ENCODE measurements at places on chromosomes 1 and 21.

GRCh38 chr1:184950227-184950626, 24.1 kb downstream of the NIBAN1 start:
- DNase-seq, result no peak

DNA sequence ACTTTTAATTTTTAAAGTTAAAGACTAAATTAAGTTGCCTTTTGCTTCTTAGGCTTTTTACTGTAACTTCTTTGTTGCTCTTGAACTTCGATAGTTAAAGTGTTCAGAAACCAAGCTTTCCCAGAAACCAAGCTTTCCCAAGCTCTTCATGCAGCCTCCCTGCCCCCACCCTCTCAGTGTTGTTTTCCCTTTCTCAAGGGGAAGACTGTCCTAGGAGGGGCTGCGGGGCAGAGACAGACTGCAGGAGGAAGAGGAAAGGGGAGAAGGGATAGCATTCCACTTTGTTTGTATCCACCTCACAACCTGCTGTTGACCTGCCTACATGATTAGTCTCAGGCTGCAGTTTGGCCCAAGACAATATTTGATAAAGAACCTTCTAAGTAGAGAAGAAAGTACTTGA, 39.0 kb upstream of the DIPK1A start:
- DNase-seq, result no peak

DNA sequence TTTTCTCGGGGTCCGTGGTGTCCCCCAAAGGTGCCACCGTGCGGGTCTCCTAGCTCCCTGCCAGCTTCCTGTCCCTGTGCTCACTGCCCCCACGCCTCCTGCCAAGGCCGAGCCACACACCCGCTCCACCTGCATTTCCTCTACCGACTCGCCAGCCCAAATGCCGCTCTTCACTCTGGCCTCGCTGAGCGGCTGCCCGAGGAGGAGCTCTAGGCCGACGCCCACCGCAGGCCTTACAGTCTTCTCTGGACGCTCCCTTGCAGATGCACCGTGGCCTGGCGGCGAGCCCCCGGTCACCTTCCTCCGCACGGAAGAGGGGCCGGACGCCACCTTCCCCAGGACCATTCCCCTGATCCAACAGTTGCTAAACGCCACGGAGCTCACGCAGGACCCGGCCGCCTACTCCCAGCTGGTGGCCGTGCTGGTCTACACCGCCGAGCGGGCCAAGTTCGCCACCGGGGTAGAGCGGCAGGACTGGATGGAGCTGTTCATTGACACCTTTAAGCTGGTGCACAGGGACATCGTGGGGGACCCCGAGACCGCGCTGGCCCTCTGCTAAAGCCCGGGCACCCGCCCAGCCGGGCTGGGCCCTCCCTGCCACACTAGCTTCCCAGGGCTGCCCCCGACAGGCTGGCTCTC, 26.3 kb downstream of the FTCD start:
- no peak for DNase-seq

DNA sequence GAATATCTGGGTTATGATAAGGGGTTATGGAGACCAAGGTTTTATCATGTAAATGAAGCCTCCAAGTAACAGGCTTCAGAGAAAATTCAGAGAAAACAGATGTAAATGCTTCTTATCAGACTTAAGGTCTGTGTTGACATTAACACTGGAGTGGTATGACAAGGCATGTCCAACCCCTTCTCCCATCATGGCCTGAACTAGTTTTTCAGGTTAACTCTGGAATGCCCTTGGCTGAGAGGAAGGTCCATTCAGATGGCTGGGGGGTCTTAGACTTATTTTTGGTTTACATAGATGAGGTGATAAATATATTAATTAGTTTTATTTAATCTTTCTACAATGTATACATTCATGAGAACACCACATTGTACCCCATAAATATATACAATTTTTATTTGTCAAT, 399.6 kb downstream of the TBX15 start:
- DNase-seq, result no peak

- no peak for DNase-seq
These were observed 17.3 kb upstream of the PTCH2 start for GRCh38 chr1:44860331-44860730.

DNA sequence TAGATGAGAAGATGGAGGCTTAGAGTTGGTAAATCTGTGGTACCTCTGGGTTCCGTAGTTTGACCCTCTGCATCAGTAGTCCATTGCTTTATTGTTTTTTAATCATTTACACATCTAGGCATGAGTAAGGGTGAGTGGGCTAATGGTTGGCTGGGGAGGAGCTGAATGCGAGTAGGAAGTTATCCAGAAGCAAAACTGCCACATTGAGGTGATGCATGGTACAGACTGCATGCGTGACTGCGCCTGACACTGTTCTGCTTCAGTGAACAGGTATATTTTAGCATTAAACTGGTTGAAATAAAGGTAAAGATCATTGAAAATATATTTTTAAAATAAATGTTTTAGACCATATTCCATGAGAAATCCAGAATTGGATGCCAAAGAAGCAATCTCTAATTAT, 4.4 kb downstream of the DNAJC16 start:
- no peak for DNase-seq

GRCh38 chr1:19597496-19598309, 46.4 kb upstream of the NBL1 start:
- no peak for DNase-seq

DNA sequence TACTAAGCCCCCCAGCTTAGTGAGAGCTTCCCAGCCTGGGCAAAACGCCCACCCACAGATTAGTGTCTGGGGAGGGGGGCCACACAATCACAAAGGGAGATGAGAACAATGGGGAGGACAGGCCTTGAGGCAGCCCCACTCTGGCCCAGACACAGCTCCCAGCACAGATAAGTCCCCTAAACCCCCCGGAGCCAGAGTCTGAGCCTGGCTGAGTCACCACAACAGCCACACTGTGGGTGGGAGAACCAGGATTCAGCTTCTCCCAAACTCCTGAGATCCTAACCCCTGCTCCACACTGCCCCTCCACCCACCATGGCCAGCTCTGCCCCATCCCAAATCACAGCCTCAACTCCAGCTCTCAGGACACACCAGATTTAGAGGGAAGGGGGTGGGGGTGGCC, 4.2 kb downstream of the NECTIN4 start:
- DNase-seq, result no peak

GRCh38 chr1:112284796-112285195, 111.2 kb upstream of the CTTNBP2NL start:
- no peak for DNase-seq

DNA sequence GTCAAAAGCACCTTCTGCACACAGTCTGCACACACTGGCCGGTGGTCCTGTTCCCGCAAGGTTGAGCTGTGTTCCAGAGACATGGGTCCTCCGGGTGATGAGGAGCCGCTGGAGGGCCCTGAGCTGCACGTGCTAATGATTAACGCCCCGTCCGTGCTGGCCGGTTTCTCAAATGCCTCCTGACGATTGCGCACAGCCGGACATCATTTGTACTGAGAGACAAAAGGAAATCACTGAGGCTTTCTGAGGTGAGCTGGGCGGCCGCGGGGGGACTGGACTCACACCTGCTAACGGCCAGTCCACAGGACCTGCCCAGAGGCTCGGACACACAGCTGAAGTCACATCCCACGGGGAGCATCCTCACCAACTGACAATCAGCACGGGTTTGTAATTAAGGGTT, 29.2 kb downstream of the POFUT2 start:
- DNase-seq, result no peak

DNA sequence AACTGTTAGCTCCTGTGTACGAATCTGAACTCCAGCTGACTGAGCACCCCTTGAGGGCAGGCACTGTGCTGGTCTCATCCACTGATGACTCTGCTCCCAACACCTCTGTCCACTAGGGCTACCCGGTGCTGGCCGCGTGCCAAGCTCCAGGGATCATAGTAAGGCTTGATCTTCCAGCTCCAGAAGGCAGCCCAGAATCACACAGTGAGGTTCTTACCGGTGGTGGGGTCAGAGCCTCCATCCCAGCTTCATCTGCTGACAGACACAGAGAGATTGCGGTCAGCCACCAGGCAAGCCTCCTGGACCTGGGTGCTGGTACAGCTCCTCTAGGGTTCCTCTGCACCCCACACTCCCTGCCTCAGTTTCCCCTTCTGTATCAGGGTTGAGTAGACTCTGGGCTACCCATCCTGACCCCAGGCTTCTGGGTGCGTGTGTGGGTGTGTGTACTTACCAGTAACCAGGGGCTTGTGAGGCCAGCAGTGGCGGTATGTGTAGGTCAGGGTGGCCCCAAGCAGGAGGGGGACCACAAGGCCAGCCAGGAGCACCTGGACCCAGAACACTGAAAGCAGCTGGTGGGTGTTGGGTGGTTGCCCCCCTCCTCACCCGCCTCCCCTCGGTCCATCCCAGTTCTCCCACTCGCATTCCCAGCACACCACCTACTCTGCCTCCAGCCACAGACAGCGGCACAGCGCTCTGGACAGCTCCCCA, 3.4 kb downstream of the TNFRSF25 start:
- no peak for DNase-seq

DNA sequence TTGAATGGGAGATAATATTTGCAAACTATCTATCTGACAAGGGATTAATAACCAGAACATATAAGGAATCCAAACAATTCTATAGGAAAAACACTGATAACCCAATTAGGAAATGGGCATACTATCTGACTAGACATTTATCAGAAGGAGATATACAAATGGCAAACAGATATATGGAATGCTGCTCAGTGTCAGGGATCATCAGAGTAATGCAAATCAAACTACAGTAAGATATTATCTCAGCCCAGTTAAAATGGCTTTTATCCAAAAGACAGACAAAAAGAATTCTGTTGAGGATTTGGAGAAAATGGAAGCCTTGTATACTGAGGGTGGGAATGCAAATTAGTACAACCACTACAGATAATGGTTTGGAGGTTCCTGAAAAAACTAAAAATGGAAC, 758.0 kb upstream of the B3GALT2 start:
- DNase-seq, result no peak

DNA sequence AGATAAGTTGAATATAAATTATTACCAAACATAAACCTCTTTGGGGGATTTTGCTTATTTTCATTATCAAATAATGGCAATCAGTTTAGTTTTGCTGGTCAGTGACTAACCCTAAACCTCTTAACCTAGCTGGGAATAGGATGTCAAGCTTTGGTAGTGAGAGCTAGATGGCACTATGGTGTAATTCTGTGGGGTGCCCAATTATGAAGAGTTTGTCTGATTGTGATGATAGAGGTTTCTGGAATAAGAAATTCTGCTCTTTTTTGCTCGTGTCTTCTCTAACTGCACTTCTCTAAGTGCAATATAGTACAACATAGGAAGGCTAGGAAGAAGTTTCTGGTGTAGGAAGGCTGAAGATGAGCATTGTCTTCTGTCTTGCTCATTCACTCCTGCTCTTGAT, 59.8 kb downstream of the XCL1 start:
- DNase-seq, result no peak

GRCh38 chr1:233897325-233898162, 6.9 kb upstream of the SLC35F3 start:
- DNase-seq, result no peak

- DNase-seq, result no peak
These were observed 37.5 kb downstream of the ATP1B1 start for GRCh38 chr1:169143984-169144383.

DNA sequence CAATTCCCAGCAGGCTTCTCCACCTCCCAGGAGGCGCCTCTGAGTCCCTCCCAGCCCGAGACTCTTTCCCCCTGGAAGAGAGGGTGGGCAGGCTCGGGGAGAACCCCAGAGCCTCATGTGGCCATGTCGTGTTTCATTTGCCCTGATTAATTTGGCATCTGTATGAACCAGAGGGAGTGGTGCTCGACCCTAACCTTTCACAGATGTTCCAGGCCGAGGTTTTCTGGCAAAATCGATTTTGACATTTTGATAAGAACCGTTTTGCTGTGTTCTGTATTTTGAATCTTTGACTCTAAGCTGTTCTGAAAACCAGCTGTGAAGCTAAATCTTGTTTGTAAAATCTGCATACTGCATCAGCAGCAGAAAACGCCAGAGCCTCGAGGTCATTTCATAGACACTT, 367.4 kb downstream of the CAMTA1 start:
- DNase-seq, result no peak
